ENCODE measurements at places on chromosomes 3 and 15. TPM values are rescaled to one million over a fixed set of nuclear protein-coding genes. Genes with fewer than 3 reads are reported as not detected.

The BBX gene
- total RNA-seq, result 70.0 TPM

The ITIH3 gene
- total RNA-seq, result 8.0 TPM

The FGF12 gene
- total RNA-seq, result 53.3 TPM

The EFCC1 gene
- total RNA-seq, result 5.7 TPM

The FAM43A gene
- total RNA-seq, result 67.4 TPM

The RETNLB gene
- total RNA-seq, result not detected

The SLC22A13 gene
- 0.52 TPM for total RNA-seq

DNA sequence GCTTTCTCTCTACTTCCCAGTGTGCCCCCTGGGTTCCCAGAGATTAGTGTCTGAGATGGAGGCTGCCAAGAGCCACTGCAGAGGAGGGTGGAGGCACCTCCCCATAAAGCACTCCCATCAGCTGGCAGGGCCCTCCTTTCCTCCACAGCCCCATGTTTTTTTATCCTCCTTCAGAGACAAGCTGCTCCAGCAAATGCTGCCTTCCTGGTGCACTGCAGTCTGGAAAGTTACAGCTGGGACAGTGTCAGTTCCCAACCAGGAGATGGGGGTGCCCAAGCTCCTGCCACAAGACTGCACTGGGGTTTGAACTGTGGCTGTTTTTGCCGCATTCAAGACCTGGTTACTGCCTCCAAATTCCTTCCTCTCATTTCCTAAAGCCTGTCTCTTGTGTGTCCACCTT is 206.1 kb downstream of the CADPS start:
- H3K27ac ChIP-seq, result no peak overlapping the region
- no peaks in the 10 kb centered on the region for H3K36me3 ChIP-seq
- H3K4me1 ChIP-seq, result no peaks in the 10 kb centered on the region
- no peak overlapping the region for H3K4me3 ChIP-seq
- DNase-seq, result no peak

DNA sequence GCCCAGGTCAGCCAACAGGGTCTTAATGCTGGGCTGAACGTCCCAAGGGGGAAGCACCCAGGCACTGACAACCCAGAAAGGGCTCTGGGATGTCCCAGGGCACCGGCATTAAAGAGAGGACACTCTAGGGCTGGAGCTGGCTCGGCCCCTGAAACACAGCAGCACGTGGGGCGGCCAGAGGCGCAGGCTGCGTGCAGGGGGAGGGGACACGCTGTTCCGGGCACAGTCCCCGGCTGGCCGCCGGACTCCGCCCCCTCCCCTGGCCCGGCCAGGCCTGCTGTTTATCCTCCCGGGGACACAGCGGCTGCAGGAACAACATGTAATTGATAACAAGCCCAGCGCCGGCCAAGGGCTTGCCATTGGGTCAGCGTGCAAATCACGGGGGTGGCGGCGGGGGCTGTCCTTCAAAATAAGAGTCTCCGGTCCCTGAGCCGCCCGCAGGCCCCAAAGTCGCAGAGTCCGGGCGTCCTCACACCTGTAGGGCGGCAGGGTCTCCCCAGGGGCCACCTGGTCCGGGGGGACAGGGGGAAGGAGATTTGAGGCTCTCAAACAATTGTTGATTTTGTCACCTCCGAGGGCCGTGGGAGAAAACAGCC is 1.3 kb downstream of the KLF15 start:
- peak; percentile 90 for DNase-seq
- no peaks in the 10 kb centered on the region for H3K36me3 ChIP-seq
- peaks cover 35% of the 10 kb centered on the region for H3K4me1 ChIP-seq
- H3K4me3 ChIP-seq, result peak overlapping the region; percentile 55

DNA sequence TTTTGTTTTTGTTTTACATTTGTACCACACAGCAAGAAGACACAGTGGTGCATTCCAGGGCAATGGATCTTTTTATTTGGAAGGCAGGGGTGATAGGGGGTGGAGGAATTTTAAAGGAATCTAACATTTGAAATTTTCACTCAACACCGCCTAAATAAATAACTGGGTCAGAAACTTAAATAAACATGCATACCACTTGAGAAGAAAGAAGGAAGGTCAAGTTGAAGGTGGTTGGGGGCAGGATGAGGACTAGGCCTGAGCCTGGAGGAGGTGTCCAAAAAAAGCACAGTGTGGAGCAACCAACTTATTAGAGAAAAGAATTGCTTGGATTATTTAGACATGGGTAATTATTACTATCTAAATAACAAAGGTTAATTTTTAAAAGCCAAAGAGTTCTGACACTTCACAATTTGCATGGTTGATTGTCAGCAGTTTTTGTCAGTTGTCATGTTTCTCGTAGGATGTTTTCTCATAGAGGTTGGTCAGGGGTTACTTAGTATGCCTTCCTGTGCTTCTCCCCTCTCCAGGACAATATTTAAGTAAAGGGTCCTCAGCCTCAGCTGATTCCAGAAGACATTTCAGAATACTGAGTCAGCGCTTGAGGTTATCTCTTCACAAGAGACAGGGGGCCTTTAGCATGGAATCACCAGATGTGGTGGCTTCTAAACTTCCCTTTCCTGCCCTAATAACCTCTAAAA is 173.7 kb upstream of the SLC2A2 start:
- no peaks in the 10 kb centered on the region for H3K27me3 ChIP-seq
- DNase-seq, result no peak
- no peaks in the 10 kb centered on the region for H3K36me3 ChIP-seq
- H3K27ac ChIP-seq, result no peak overlapping the region
- no peak overlapping the region for H3K4me3 ChIP-seq
- H3K4me1 ChIP-seq, result no peaks in the 10 kb centered on the region

DNA sequence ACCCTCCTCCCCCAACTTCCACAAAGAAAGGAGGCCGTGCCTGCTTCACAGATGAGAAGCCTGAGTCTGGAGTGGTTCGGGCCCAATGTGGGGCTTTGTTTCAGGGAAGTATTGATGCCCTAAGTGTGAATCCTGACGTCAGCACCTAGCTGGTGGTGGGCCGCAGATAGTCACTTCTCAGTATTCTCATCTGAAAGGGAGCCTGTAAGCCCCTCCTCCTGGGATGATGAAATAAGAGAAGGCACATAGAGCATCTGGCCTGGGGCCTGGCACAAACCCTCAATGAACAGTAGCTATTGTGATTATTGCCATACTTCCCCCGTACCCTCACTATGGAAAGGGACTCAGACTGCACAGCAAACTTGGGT is 24.8 kb downstream of the LINGO1 start:
- no peaks in the 10 kb centered on the region for H3K4me1 ChIP-seq
- no peak for DNase-seq
- no peaks in the 10 kb centered on the region for H3K36me3 ChIP-seq
- H3K27me3 ChIP-seq, result no peaks in the 10 kb centered on the region
- H3K27ac ChIP-seq, result no peak overlapping the region

- H3K36me3 ChIP-seq, result no peaks in the 10 kb centered on the region
- no peak overlapping the region for H3K4me3 ChIP-seq
- DNase-seq, result peak; percentile 54
- H3K27ac ChIP-seq, result no peak overlapping the region
- no peaks in the 10 kb centered on the region for H3K4me1 ChIP-seq
Observed at GRCh38 chr3:10470120-10471053, 35.0 kb downstream of the ATP2B2 start.

DNA sequence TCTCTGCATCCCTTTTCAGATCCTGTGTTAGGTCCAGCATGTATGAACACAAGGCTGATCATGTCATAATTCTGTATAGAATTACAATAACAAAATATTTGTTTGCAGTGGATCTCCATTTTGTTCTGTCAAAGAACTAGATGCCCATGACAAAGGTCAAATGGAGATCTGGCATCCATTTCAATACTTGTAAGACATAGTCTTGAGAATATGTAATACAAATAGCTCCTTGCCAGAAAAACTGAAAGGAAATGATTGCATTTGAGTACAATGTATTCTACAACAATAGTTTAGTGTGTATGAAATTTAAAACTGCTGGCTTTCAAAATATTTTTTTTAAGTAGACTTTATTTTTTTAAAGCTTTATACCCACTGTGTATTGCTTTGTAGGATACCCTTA is 101.1 kb downstream of the CMSS1 start:
- H3K4me3 ChIP-seq, result no peak overlapping the region
- no peaks in the 10 kb centered on the region for H3K27me3 ChIP-seq
- H3K4me1 ChIP-seq, result peaks cover 8% of the 10 kb centered on the region
- no peak overlapping the region for H3K27ac ChIP-seq
- no peak for DNase-seq

DNA sequence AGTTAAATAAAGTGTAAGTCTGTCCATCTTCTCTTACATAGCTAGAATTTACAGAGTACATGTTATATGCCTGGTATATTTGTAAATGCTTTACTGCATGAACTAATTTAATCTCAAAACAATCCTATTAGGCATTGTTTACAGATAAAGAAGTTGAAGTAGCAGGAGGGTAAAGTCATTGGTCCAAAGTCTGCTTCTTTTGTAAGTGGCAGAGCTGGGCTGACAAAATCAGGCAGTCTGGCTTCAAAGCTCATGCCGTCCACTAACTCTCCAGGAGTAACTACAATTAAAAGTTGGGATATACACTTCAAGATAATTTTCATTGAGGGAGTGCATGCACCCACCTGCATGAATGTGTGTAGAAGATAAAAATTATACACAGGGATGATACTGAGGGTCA is 27.3 kb downstream of the VGLL3 start:
- no peaks in the 10 kb centered on the region for H3K4me1 ChIP-seq
- H3K4me3 ChIP-seq, result no peak overlapping the region
- H3K36me3 ChIP-seq, result no peaks in the 10 kb centered on the region
- DNase-seq, result no peak
- no peak overlapping the region for H3K27ac ChIP-seq
- no peaks in the 10 kb centered on the region for H3K27me3 ChIP-seq

GRCh38 chr3:50658416-50658815 is 16.3 kb upstream of the DOCK3 start:
- no peak for DNase-seq
- no peaks in the 10 kb centered on the region for H3K36me3 ChIP-seq
- no peak overlapping the region for H3K4me3 ChIP-seq
- no peaks in the 10 kb centered on the region for H3K4me1 ChIP-seq

DNA sequence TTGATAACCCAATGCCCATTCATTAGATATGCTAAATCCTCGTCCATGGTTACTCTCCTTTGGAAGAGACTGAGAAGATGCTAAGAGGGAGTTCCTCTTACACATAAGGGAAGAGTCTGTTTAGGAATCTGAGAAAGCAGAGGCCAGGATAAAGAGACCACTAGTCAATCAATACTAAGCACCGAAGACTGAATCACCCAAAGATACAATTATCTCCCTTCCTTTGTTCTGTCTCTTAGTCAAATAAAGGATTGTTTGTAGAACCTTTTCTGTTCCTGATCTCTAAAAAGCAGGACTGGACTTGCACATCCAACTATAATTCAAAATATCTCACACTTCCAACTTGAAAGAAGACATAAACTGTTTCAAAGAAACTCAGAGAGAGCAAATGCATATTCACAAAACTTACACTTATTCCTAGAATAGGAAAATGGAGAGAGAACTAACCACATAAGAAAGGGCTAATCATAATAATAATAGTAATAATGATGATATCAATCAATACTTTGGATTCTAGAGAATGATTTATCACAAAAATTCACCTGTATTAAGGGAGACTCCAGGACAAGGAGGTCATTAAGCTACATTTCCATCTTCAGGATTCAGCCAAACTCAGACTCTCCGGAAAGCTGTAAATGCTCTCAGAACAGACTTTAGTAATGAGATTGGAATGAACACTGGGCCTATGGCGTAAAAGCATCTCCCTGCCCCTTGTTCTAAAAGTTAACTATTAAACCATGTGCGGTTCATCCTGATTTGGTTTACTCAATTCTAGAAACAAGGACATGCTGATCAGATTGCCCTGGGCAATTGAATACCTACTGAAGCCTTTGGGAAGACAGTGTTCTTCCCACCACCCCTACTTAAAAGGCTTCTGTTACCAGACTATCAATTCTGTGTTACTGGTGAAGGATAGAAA is 401.5 kb downstream of the ZBTB20 start:
- no peak overlapping the region for H3K4me3 ChIP-seq
- H3K27me3 ChIP-seq, result no peaks in the 10 kb centered on the region
- no peaks in the 10 kb centered on the region for H3K4me1 ChIP-seq

GRCh38 chr3:20230954-20231353 is 44.9 kb upstream of the SGO1 start:
- no peaks in the 10 kb centered on the region for H3K36me3 ChIP-seq
- DNase-seq, result no peak

DNA sequence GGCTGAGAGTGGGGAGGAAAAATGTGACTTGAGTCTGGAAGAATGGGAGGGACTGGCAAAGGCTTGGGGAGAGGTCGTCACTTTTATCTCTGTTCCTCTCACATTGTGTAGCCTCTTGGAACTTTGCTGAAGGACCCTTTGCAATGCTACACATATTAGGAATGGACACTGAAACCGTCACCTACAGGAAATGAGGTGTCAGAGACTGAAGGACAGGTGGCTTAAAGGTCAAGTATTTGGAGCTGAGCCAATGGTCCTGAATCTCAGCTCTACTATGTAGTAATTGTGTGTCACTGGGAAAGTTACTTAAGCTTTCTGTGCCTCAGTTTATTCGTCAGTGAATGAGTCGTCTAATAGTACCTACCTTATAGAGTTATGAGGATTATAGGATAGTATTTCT is 14.7 kb downstream of the MCTP2 start:
- H3K4me1 ChIP-seq, result peaks cover 4% of the 10 kb centered on the region
- no peaks in the 10 kb centered on the region for H3K27me3 ChIP-seq
- H3K4me3 ChIP-seq, result no peak overlapping the region
- H3K27ac ChIP-seq, result no peak overlapping the region
- DNase-seq, result no peak
- peaks cover 3% of the 10 kb centered on the region for H3K36me3 ChIP-seq

DNA sequence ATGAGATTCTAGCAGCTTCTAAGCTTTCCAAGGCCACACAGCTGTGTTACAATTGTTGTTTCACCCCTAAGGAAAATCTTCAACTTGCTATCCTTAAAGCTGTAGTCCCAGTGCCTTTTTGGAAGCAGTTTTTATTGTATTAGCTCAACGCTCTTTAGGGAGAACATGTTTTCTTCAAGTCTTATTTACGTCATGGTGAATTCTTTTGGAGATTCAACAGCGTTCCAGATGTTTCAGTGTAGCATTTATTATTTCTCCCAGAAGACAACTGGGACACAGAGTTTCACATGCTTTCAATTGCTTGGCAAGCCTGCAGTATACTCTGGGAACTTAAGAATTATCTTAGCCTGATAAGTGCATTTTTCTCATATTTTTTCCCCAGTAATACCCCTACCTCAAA is 888.3 kb downstream of the PLOD2 start:
- no peaks in the 10 kb centered on the region for H3K4me1 ChIP-seq
- H3K27me3 ChIP-seq, result no peaks in the 10 kb centered on the region
- H3K36me3 ChIP-seq, result no peaks in the 10 kb centered on the region
- DNase-seq, result no peak
- no peak overlapping the region for H3K27ac ChIP-seq

Measured in spleen (tissue), 13 donors.